Cortex of kidney (tissue), 1 donor: ENCODE measurements at places on chromosomes 3 and 15.

- no peak for DNase-seq
Observed at GRCh38 chr3:84077479-84077878, 881.3 kb upstream of the CADM2 start.

- no peak for DNase-seq
Observed at GRCh38 chr3:109213321-109213720, 76.8 kb downstream of the C3orf85 start.

- no peak for DNase-seq
Observed at GRCh38 chr3:31077021-31077601, 182.7 kb upstream of the GADL1 start.

GRCh38 chr3:73848173-73848906 is 223.6 kb upstream of the PDZRN3 start:
- no peak for DNase-seq

DNA sequence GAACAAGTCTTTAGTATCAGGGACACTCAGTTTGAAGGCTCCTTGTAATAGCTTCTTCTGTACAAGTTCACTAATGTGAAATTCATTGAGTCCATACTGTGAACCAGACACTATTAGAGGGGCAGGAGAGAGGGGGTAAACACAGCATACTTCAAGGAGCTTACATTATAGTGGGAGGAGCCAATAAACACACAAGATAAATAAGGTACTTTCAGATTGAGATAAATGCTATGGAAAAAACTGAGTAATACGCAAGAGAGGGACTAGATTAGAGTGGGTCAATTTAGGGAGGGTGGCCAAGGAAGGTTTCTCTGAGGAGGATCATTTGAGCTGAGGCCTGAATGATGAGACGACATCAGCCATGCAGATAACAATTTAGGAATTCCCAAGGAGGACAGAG is 3.1 kb upstream of the AKAP13 start:
- DNase-seq: no peak

GRCh38 chr15:91593653-91594052 is 259.9 kb upstream of the SLCO3A1 start:
- no peak for DNase-seq

DNA sequence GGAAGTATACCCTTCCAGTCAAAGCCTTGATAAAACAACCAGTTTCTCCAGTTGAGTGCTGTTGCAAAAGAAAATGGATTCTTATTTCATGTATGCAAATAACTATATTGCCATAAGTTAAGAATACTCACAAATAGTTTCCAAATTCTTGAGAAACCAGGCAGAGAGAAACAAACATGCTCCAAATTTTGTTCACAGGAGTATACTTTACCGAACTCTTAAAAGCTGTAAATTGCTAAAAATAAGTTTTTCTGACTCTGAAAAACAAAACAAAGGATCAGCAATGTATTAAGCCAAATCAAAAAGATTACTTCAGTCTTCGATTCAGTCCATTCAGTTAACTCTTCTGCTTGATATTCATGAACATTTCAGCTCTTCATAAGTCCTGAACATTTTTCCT is 646.5 kb downstream of the MCTP2 start:
- no peak for DNase-seq

GRCh38 chr3:151203051-151203420 is at the start of gene GPR171:
TSS of gene GPR171 (minus strand) at chr3:151203216. CDS start at chr3:151199386, 3,830 bp downstream.
- DNase-seq: no peak

- no peak for DNase-seq
Observed at GRCh38 chr3:25903371-25904129, 113.7 kb downstream of the OXSM start.

- DNase-seq: no peak
Observed at GRCh38 chr15:41774882-41775417, 666 bp downstream of the MAPKBP1 start.

GRCh38 chr15:81001152-81002008 is 657 bp downstream of the TLNRD1 start:
- DNase-seq: no peak

DNA sequence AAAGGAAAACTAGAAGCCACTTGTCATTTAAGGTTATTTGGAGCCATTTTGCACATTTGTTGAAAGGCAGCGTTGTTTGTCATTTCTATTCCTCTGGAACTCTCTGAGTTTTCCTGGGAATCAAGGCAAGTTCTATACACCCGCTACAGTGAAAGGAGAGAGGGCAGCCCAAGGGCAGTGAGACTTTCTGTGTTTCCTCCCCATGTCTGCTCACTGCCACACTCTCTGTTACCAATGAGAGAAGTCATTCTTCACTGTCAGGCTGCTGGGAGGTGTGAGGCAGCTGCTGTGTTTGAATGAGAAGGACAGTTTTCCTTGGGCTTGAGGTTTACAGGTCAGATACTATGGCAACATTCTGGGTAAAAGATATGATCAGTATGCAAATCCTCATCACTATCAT is 36.0 kb downstream of the ATP13A5 start:
- DNase-seq: no peak

- no peak for DNase-seq
Observed at GRCh38 chr3:46127503-46127902, 80.6 kb downstream of the CCR1 start.

DNA sequence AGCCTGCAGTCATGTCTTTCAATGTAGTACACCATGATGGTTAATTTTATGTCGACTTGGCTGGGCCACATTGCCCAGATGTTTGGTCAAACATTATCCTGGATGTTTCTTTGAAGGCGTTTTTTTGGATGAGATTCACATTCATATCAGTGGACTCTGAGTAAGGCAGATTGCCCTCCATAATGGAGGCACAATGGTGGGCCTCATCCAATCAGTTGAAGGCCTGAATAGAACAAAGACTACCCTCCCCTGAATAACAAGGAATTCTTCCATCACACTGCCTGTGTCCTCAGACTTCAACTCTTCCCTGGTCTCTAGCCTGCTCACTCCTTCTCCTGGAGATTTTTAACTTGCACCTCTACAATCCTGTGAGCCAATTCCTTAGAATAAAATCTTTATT is 83.8 kb upstream of the CHL1 start:
- DNase-seq: no peak

- no peak for DNase-seq
Observed at GRCh38 chr3:52705438-52705687, 228 bp downstream of the GLT8D1 start.

- peak; percentile 71 for DNase-seq
Observed at GRCh38 chr15:63188926-63189871, at the start of gene RAB8B. TSS of gene RAB8B (plus strand) at chr15:63189606. CDS start at chr15:63189625, 19 bp downstream.

- DNase-seq: no peak
Observed at GRCh38 chr15:36479200-36479896, 100.1 kb upstream of the CDIN1 start.

GRCh38 chr15:92112180-92112579 is 258.7 kb downstream of the SLCO3A1 start:
- DNase-seq: no peak
